Transverse colon (tissue), 4 donors: ENCODE measurements at places on chromosomes 3 and 15.

DNA sequence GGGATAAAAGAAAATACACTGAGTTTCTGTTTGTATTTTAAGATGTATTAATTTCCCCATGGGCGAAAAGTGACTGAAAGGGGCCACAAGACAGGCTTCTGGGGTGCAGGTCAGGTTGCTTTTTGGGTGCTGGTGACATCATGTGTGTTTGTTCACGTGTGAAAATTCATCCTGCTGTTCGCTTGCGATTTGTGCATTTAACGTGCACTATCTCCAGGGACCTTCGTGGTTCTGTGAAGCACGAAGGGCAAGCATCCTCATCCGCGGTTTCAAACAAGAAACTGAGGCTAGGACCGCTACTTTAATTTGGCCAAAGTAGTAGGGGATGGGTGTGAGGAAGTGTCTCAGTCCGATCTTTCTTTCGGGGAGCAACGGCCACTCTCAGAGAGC, 1.6 kb upstream of the SMAD6 start:
- no peak for DNase-seq

DNA sequence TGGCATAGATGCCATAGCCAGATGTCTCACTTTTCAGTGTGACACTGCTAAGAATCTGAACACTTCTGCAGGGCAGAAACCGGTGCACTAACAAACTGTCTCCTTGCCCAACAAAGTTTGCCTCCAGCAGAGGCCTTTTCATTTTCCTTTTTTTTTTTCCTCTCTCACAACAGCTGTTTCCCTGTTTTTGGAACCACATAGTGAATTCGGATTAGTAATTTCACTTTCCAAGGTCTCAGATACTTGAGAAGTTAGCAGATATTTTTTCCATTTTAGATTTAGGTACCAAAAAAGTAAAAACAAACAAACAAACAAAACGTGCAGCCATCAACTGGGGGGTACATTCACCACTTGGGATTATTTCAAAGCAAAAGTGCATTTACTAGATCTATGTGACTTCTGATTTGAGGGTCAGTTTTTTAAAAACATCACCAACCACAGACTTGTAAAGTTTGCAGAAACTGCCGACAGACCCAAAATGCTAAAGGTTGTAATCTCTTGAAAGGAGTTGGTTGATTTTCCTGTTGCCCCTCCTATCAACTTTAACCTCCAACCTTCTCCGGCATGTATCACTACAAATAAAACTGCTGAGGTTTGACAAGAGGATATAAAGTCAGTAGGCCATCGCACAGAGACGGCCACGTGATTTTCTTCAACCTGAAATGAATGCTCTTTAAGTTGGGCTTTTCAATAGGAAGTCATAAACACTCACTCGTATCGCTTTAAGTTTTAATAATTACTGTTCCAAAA, 169.1 kb downstream of the CDIN1 start:
- no peak for DNase-seq

GRCh38 chr15:77021803-77022381, 27.0 kb downstream of the PSTPIP1 start:
- DNase-seq = no peak

DNA sequence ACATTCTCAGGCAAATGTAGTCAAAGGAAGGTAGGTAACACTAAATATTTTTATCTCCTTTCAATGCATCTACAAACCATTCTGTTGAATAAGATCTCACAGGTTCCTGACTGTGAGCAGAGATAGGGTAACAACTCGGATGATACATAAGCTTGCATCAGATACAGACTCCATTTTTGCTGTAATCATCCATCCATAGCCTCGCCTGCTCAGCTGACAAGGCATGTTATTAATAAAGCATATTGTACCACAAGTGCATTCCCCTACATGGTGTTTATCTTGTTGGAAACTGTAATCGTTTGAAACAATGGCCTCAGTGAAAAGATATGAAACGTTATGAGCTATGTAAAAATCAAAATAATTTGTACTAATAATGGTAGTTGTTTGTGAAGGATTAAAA, 35.4 kb upstream of the TCF12 start:
- no peak for DNase-seq

DNA sequence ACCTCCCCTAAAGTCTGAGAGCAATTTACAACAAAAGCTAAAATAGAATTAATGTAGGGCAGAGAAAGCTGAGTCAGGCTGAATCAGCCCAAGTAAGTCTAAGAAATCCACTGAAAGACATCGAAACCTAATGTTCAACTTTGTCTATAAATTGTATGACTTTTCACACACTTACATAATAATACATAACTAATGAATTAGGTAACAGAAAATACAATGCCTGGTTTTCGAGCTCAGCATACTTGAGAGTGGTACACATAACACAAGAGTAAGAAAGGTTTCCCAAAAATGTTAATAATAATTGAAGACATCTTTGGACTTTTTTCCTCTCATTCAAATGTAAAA, 55.3 kb upstream of the VGLL4 start:
- no peak for DNase-seq

DNA sequence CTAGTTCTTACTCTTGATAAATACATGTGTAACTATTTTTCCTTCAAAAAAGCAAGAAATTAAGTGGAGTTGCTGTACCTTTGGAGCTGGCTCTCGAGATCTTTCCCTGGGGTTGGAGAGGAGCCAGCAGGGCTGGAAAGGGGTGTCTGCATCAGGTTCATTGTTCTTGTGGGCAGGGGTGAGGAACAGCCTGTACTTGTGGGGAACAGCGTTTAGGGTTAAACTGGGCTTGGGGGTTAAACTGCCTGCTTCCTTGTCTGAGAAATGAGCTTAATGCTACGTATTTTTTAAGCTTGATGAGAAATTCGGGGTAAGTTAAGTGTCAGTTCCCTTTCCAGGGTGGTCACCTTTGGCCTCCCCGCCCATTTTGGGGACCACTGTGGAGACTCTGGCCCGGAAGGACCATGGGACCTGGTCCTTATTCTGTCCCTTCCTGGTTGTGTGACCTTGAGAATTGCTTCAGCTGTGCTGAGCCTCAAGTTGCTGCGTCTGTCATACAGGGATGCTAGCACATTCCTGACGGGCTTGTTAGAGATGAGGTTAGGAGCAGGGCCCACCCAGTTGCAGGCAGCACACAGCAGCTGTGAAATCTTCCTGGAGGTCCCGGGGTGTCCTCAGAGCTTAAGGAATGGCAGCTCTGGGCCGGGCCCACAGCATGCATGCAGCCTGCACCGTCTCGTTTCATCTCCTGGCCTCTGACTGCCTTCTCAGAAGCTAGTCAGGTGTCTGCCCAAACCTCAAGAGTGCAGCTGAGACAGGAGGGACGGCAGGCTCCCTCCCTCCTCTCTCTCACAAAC, 11.6 kb downstream of the H1-8 start:
- no peak for DNase-seq

GRCh38 chr3:104547031-104547430, 819.7 kb upstream of the ALCAM start:
- DNase-seq = no peak

DNA sequence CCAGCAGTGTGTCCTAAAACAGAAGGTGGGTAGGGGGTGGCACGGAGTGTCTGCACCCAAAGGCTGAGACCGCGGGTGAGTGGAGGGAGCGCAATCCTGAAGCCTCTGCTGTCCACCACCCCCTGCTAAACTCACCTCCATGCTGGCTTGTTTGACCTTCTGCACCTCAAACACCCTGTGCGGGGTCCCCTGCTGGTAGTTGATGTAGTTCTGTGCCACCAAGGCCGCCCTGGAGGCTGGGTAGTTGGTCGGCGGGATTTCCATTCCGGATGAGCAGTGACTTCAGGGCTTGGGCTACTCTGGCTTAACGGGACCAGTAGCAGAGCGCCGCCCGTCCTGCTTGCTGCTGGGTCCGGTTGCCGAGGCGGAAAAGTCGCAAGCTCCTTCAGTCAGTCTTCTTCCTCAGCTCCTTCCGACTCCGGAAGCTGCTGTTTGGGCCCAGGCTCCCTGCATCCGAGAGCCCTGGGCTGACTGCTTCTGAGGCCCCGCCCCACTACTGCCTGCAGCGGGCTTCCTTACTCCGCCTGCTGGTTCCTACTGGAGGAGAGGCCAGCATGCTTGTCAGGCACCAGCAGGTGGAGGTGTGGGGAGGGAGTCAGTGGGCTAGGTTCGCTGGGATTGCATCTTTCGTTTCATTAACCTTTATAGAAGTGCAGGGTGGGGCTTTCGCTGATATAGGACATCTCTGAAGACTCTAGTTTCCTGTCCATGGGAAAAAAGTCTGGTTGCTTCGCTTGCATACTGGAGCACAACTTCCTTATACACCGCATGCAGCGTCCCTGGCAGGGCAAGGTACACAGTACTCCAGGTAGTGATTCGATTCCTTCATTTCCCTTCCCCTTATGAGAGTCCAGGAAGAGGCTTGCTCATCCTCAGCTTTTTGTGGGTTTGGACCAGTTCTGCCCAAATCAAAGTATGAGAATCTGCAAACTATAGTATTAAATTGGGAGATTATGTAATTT, at the start of gene LXN:
TSS of gene LXN (minus strand) at position 434 of the 962 bp plus-strand sequence. CDS start at position 264, 170 bp downstream.
- peak; percentile 93 for DNase-seq

- no peak for DNase-seq
Observed at GRCh38 chr15:90271459-90272166, 6.1 kb downstream of the NGRN start.

GRCh38 chr3:100709842-100710260, 557 bp downstream of the TFG start:
- DNase-seq = peak; percentile 39

- no peak for DNase-seq
Observed at GRCh38 chr3:122394173-122394572, 10.2 kb downstream of the FAM162A start.

DNA sequence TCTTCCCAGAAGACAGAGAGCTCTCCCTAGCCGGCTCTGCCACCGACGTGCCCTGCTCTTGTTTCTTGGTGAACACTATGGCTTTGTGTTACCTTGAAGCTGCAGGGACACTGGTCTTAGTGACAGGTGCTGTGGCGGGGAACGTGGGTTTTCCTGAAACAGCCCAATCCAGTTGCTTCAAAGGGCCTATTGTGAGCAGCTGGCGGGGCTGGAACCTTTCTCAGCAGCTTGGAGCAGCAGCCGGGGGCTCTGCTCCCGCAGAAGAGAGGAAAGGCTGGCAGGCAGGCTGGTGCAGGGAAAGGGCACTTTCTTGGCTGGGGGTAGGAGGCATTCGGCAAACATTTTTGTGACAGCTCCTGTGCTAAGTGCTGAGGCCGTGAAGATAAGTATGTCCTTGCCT, 12.8 kb downstream of the MYZAP start:
- no peak for DNase-seq

GRCh38 chr3:69811452-69812401, 72.5 kb downstream of the MITF start:
- peak; percentile 21 for DNase-seq

- peak; percentile 11 for DNase-seq
Observed at GRCh38 chr15:73265536-73266153, 103.1 kb downstream of the HCN4 start.

GRCh38 chr3:31133541-31133940, 239.1 kb upstream of the GADL1 start:
- no peak for DNase-seq

DNA sequence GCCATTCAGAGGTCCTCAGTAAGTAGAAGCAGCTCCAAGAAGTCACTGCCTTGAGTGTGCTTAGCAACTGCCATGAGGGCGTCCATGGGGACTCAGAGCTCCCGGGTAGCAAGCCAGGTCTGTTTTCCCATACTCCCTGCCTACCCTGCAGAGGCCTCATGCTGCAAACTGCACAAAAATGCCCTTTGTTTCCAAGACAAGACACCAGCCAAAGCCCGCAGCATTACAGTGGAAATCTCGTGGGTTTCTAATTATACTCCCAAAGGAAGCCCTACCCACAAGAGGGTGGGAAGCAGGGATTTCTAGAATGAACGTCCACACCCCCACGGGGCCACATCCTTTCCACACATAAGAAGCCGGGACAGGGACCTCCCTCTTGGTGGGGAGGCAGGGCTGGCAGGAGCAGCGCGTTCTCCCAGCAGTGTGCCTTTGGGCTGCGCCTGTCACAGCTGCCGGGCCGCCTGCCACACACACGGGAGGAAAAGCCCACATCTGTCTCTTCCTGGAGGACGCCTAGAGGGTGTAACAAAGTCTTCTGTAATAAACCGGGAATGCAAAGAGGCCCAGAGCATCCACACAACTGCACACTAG, 31.1 kb downstream of the FAM174B start:
- peak; percentile 19 for DNase-seq

DNA sequence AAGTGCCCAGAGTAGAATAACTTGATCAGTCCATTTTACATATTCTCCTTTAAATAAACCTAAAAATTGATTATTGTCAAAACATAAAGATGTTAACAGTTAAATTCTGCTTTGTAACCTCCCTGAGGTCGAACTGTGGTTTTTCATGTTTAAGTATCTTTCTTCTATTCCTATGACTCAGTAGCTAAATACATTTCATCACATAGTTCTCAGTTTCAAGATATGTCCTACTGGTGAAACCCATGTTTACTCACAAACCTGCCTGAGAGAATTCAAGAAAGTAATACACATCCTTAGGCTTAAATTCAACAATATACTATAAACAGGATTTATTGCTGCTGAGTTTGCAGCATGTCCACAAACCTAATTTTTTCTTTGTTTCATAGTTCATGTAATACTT, 692.9 kb downstream of the ZPLD1 start:
- no peak for DNase-seq

DNA sequence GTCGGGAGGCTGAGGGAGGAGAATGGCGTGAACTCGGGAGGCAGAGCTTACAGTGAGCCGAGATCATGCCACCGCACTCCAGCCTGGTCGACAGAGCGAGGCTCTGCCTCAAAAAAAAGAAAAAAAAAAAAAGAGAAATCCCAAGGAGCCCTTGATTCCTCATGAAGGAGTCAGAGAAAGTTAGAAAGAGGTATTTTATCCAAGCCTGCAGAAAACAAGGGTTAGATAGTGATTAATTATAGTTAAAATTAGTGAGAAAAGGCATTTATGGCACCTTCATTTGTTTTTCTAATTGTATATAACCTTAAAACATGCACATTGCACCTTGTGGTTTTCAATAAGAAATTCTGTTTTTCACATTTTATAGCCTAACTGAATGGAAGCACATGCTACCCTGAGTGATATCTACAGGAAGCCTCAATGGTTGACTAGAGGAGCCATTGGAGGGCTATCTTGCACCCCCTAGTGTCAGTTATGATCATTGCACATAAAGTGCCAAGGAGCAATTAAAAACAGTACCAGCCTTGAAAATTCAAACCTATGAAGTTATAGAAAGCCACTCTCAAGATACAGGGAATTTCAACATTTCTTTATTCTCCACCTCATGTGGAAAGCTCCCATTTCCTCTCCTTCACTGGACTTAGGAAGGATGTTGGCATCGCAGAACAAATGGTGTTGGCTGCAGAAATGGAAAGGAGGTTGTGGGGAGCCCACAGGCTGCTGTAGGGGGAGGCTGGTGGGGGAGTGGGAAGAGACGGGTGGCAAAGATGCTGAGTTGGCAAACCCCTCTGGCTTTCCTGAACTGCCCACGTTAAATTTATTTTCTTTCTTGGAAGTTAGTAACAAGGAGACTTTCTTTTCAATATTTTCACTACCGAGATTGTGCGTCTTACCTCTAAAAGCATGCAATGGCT, 48.5 kb downstream of the ITGA11 start:
- peak; percentile 23 for DNase-seq

- no peak for DNase-seq
Observed at GRCh38 chr3:171088964-171089754, 62.6 kb upstream of the SLC2A2 start.
